ENCODE measurements at places on chromosomes 1 and 21.

GRCh38 chr1:1332774-1333480, 1.8 kb downstream of the TAS1R3 start:
- H3K27me3 ChIP-seq: no peaks in the 10 kb centered on the region
- no peak overlapping the region for H3K4me3 ChIP-seq
- H3K27ac ChIP-seq: no peak overlapping the region
- DNase-seq: no peak
- peaks cover 12% of the 10 kb centered on the region for H3K36me3 ChIP-seq

GRCh38 chr21:37373539-37373938, 7.0 kb downstream of the DYRK1A start:
- H3K4me3 ChIP-seq: peak overlapping the region; percentile 1
- peaks cover 91% of the 10 kb centered on the region for H3K4me1 ChIP-seq
- peaks cover 23% of the 10 kb centered on the region for H3K36me3 ChIP-seq
- DNase-seq: no peak
- H3K27ac ChIP-seq: peak overlapping the region; percentile 22

DNA sequence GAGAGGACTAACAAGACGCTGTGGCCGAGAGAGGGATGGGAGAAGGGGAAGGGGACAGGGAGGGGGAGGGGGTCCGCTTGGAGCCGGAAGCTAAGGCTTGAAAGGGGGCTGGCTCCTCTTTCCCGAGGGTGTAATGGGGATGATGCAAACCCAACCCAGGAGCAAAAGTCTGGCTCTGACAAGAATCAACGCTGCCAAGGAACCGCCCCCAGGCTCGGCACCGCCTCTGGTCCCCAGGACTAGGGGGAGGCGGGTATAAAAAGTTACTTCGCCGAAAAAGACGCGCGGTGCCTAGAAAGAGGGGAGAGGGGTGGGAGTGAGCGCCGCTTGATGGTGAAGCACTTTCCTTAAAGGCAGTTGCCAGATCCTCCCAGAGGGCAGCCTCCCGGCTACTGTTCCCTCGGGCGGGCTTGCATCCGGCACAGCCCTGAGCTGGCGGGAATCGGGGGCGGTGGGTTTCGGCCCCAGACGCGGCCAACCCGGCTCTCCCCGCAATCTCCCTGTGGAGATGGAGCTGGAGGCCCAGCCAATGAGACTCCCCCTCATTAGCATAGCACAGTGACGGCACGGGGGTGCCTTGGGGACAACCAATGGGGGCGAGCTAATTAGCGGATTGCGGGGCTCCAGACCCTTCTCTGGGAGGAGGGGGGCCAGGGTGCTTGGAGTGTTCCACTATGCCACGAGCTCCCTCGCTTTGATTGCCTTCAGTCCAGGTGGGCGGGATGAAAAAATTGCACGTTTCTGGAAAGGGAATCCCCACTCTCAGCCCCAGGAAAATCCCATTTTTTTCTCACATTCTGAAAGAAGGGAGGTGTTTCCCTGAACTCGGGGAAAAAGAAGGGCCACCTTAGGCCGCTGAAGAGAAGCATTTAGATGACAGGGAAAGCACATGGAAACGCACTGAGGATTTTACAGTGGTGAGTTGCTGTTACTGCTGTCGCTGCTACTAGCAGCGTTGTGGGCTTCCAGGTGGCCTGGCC, at the start of gene KCNT2:
Gene KCNT2 (minus strand): TSS at position 51 of the 980 bp plus-strand sequence. CDS start 131 bp downstream, outside the sequence.
- peaks cover 58% of the 10 kb centered on the region for H3K27me3 ChIP-seq
- DNase-seq: no peak
- H3K27ac ChIP-seq: no peak within 1 kb of the TSS
- no peaks in the 10 kb centered on the region for H3K36me3 ChIP-seq

DNA sequence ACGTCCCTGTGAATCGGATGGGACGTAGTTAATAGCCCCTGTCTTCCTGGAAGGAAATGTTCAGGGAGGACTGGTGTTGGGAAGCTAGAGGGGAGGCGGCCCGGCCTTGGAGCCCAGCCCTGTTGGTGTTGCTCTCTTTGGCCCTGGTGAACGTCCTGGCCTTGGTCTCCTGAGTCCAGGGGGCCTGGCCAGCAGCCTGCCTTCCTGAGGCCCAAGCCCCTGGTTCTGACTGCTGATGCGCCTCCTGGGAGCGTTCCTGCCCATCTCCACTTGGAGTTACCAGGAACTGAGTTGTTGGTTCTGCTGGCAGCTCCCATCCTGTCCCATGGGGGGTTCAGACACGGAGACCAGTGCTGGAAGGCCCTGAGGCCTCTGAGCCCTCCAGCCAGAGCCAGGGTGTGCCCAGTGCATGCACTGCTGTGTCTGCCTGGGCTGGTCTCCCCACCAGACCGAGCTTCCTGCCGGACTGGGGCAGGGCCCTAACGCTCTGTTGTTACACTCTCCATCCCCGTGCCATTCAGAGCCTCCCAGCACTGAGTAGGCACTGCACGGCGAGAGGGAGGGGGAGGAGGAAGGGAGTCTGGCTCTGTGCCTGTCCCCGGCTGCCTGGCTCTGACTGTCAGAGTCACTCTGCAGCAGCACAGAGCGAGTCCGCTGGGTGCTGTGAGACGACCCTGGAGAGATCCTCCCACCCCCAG, 382.5 kb upstream of the VAMP3 start:
- H3K4me1 ChIP-seq: no peaks in the 10 kb centered on the region
- H3K36me3 ChIP-seq: no peaks in the 10 kb centered on the region
- peak; percentile 11 for DNase-seq
- H3K27me3 ChIP-seq: no peaks in the 10 kb centered on the region

- peaks cover 75% of the 10 kb centered on the region for H3K4me1 ChIP-seq
- DNase-seq: no peak
- H3K36me3 ChIP-seq: peaks cover 20% of the 10 kb centered on the region
- H3K27me3 ChIP-seq: no peaks in the 10 kb centered on the region
- peak overlapping the region; percentile 25 for H3K4me3 ChIP-seq
Measured at GRCh38 chr1:160432371-160432786, 32.0 kb downstream of the VANGL2 start.

- H3K36me3 ChIP-seq: no peaks in the 10 kb centered on the region
- no peak for DNase-seq
- H3K4me3 ChIP-seq: no peak overlapping the region
Measured at GRCh38 chr1:93700532-93701469, 19.2 kb upstream of the BCAR3 start.

GRCh38 chr1:74343216-74343615, 108.0 kb downstream of the TNNI3K start:
- H3K4me3 ChIP-seq: no peak overlapping the region
- H3K36me3 ChIP-seq: no peaks in the 10 kb centered on the region
- no peak overlapping the region for H3K27ac ChIP-seq
- no peaks in the 10 kb centered on the region for H3K4me1 ChIP-seq

DNA sequence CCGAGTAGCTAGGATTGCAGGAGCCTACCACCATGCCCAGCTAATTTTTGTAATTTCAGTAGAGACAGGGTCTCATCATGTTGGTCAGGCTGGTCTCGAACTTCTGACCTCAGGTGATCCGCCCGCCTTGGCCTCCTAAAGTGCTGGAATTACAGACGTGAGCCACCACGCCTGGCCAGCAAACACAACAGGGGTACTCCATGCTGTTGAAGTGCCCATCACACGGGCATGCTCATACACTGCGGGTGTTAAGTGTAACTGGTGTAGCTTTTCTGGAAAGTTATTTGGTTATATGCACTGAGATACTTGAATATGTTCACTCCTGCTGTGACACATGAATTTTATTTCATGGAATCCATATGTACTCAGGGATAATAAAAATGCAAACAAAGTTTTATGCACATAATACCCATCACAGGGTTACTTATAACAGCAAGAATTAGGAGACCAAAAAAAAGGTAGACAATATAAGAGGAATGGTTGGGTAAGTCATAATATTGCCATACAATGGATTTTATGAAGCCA, 9.2 kb downstream of the SRSF4 start:
- no peaks in the 10 kb centered on the region for H3K27me3 ChIP-seq
- no peak overlapping the region for H3K4me3 ChIP-seq
- no peak for DNase-seq
- no peak overlapping the region for H3K27ac ChIP-seq

DNA sequence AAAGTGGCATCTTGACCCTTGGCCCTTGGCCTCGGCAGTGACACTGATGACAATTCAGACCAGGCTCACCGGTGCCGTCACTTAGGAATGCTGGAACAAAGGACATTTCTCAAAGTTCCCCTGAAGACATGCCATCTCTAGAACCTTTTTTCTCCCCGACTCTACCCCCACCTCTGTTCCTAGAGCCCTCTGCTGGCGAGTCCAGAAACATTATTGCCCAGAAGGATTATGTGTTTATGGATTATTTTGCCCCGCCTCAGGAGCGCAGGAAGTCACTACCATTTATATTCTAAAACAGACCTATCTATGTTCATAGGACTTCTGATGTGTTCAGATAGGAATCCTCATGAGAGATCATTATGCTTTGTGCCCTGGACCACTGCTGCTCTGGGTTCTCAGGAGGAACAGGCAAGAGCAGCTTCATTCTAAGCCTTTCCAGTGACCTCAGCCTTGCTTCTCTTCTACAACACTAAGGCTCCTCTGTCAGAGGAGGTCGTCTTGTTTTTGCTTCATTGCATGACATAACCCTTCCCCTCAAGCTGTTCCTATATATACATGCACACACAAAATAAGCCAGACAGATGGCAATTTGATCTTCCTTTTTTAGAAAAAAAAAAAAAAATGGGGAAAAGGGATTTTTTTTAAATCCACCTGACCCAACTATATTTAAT, 12.4 kb upstream of the SHISA4 start:
- H3K4me3 ChIP-seq: no peak overlapping the region
- no peaks in the 10 kb centered on the region for H3K4me1 ChIP-seq
- H3K27me3 ChIP-seq: no peaks in the 10 kb centered on the region

DNA sequence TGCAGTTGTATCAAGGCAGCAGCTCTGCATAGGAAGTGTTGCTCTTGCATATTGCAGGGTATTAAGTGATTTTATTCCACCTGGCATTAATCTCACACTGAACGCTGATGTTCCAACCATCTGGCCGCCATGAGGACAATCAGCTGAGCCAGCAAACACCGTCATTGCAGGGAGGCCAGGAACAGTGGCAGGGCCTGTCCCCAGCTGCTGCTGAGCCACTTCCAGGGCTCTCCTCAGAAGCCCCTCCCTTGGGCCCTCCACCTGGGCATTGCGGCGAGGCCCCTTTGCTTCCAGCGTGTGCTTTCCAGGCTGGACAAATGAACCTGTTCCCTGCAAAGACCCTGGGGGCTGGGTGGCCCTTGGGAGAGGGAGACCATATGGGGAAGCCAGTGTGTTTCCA, 171.6 kb upstream of the C1orf174 start:
- no peaks in the 10 kb centered on the region for H3K4me1 ChIP-seq
- no peak overlapping the region for H3K4me3 ChIP-seq
- no peak for DNase-seq
- no peaks in the 10 kb centered on the region for H3K36me3 ChIP-seq

DNA sequence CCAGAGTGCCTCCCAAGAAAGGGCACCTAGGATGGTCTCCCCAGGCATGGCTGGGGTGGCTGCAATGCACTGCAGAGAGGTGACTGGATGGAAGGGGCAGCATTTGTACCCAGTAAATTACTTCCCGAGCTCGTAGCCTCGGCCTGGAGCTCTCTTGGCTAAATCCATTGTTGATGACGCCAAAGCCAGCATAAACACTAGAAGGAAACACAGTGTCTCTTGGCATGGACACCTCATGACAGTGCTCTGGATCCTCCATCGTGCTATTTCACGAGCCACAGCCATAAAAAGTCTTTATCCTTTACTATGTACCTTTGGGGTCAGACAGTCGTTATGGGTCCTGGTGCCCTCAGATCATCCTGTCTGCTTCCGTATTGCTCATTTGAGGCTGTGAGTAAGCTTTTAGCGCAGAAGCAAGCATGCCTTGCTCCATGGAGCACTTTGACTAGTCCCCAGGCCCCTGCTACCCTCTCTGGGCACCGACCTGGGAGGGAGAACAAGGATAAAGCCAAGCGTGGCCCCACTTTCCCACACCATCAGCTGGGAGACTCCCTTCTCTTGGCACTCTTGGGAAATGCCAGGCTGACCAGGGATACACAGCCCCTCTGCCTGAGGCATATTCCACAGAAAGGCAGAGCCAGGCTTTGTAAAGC, 10.3 kb upstream of the PRELP start:
- H3K4me1 ChIP-seq: peaks cover 4% of the 10 kb centered on the region
- no peak for DNase-seq
- no peak overlapping the region for H3K27ac ChIP-seq
- H3K4me3 ChIP-seq: no peak overlapping the region
- peaks cover 35% of the 10 kb centered on the region for H3K27me3 ChIP-seq
- H3K36me3 ChIP-seq: no peaks in the 10 kb centered on the region

DNA sequence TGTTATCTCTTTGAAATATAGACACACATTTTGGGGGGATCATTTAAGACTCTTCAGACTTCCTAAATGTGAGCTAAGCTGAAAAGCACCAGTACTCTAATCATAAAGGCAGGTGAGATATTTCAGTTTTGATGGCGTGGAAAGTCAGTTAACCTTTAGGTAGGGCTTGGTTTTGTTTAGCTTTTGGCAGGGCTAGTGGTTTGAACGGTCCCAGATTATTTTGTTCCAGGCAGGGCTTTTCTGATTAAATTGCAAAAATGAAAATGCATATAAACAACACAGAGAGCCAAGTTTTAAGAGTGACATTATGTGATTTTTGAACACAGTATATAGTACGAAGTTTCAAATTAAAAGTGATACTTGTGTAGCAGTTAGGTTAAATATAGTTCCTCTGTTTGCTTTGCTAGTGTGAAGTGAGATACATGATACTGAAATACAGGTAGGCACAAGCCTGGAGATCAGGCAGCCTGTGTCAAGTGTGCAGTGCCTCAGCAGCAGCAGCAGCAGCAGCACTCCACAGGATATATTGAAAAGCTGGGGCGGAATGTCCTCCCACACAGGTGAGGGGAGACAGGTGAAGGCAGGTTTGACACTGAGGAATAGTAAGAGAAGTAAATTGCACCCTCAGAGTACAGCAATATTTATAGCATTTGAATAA, 47.4 kb downstream of the CAMTA1 start:
- DNase-seq: no peak
- no peaks in the 10 kb centered on the region for H3K27me3 ChIP-seq
- peaks cover 54% of the 10 kb centered on the region for H3K36me3 ChIP-seq
- peaks cover 4% of the 10 kb centered on the region for H3K4me1 ChIP-seq
- H3K27ac ChIP-seq: no peak overlapping the region

DNA sequence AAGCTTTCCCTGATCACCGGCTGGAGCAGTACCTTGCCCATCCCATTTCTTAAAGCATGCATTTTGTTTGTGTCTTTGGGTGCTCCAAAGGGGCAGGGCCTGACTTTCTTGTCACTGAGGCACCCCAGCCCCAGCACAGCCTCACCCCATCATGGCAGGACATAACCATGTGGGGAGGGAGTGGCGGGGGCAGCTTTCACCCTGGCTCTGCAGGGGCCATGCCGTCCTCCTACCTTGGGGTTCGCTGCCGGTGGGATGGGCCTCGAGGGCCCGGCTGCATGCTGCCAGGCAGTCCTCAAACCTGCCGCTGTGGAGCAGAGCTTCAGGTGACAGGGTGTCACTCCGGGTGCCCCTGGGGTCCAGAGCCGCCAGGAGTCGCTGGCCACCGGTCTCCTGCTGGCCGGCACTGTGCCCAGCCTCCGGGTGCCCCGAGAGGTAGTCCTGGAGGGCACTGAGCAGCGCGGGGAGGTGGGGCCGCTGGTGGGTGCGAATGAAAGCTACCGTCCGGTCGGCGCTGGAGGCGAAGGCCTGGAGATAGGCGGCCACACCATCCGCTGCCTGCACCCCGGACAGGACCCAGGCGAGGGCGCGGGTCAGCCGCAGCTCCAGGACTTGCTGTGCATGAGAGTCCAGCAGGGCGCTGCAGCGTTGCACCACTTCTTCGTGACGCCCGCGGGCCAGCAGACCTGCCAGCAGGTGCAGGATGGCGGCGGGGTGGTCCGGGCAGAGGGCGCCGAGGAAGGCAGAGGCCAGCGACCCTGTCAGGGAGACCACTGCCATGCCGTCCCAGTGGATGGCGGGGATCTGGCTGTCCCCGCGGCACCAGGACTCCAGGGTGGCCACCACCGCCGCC, 1.5 kb downstream of the TTC34 start:
- peaks cover 20% of the 10 kb centered on the region for H3K27me3 ChIP-seq
- no peak for DNase-seq
- no peak overlapping the region for H3K4me3 ChIP-seq
- no peak overlapping the region for H3K27ac ChIP-seq
- H3K36me3 ChIP-seq: no peaks in the 10 kb centered on the region
